ENCODE measurements at places on chromosomes 11 and 22.

GRCh38 chr11:64222651-64223000 is 3.4 kb downstream of the TRPT1 start:
- no peak for DNase-seq

DNA sequence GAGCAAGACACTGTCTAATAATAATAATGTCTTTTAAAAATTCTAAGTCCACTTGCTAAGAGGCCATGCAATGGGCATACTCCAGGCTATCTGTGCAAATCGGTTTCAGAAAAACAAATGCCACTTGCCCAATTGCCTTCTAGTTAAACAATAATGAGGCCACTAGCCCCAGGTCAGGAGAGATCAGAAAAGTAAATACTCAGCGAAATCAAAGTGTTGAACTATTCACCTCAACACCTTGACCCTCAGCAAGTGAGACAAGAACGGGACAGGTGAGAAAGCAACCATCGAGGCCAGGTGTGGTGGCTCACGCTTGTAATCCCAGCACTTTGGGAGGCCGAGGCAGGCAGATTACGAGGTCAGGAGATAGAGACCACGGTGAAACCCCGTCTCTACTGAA is 72.3 kb upstream of the SYN3 start:
- DNase-seq = no peak

DNA sequence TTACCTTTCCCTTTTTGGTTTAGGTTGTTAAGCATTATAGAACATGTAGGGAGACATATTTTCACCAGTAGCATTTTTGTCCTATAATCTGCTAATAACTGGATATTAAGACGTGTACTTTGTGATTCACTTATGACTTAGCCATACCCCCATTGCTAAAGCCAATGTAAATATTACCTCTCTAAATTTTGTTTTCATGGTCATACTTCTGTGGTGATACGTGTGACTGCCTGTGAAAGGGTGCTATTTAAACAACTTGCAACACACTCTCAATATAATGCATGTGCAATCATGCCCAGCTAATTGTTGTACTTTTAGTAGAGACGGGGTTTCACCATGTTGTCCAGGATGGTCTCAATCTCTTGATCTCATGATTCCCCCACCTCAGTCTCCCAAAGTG is 36.2 kb upstream of the PAK1 start:
- DNase-seq = no peak

DNA sequence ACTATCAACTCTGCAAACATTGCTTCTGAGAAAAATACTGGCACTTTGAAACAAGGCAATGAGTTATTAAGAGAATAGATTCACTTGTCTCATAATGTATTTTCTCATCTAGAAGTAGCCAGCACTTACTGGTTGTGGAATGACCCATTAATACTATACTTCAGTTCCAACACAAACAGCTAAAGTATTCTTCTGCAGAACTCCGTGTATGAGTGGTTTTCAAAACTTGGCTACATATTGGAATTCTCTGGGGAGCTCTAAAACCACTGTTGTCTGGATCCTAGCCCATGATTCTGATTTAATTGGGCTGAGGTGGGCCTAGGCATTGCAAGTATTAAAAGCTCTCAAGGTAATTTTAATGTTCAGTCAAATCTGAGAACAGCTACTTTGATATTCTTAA is 1416.4 kb upstream of the RAG2 start:
- DNase-seq = no peak

GRCh38 chr11:33320814-33321330 is 63.7 kb downstream of the HIPK3 start:
- no peak for DNase-seq

- DNase-seq = peak; percentile 75
Measured at GRCh38 chr11:57645689-57646085, 4.0 kb downstream of the YPEL4 start.

GRCh38 chr22:40050258-40050657 is 55.5 kb downstream of the FAM83F start:
- no peak for DNase-seq

- no peak for DNase-seq
Measured at GRCh38 chr11:27701355-27702105, 1.3 kb upstream of the BDNF start.

GRCh38 chr22:37672206-37672919 is 3.1 kb upstream of the LGALS1 start:
- DNase-seq = no peak

GRCh38 chr11:131880316-131880715 is 509.9 kb downstream of the NTM start:
- no peak for DNase-seq

DNA sequence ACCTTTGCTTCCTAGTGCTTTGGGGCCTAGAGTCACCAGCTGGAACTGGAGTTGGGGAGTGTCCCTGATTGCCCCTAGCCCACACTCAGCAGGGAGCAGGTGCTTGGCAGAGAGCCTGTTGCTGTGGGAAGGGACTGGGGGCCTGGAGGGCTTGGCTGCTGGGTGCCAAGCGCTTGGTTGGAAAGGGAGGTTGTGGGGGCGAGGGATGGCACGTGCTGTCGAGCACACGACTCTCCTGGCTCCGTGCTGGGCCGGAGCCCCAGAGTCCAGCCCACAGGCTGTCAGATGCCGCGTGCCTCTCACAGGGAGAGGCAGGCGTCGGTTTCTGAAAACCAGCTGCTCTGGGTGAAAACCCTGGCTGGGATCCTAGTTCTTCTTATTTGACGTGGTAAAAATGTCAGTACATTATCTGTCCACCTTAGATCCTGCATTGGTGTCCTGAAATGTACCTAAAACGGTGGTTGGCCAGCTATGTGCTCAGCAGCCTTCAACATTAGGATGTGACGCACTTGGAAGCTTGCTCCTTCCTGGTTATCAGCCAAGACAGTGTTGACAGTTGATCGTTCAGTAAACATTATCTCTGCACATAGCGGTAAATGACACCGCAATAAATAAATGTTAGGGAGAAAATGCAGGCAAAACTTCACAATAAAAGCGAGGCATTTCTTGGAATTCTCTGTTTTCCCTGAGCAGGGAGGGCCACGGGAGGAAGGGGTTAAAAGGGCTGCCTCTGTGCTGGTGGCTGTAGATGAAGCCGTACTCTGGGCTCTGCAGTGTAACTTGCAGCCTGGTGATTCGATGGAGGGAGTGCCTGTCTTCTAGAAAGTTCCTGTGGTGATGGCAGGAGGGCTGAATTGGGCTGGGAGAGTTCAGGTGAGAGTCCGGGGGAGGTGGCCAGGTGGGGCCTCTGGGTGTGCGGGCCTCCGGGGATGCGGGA is 29.2 kb downstream of the GRAMD4 start:
- DNase-seq = peak; percentile 61

GRCh38 chr11:10385696-10386095 is 69.4 kb upstream of the AMPD3 start:
- DNase-seq = no peak

GRCh38 chr11:13433437-13433836 is 29.6 kb downstream of the BTBD10 start:
- no peak for DNase-seq

- DNase-seq = no peak
Measured at GRCh38 chr11:19307498-19307897, 66.8 kb upstream of the E2F8 start.

DNA sequence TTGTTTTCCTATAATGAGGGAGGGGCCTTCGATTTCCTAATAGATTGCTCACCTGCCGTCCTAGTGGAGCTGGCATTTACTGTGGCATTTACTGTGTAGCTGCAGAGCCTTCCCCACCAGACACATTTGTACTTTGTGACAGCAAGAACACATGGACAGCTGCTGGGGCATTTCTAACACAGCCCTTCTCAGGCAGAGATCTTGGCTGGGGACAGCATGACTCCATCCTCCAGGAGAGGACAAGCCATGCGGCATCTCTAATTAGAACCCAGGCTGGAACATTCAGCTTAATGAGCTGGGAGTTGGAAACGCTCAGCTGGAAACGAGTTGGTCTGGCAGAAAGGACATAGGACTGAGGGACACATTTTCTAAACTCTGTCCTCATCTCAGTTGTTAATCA is 887.5 kb downstream of the NTM start:
- no peak for DNase-seq

GRCh38 chr11:33542921-33543320 is 157.7 kb downstream of the C11orf91 start:
- DNase-seq = peak; percentile 10

DNA sequence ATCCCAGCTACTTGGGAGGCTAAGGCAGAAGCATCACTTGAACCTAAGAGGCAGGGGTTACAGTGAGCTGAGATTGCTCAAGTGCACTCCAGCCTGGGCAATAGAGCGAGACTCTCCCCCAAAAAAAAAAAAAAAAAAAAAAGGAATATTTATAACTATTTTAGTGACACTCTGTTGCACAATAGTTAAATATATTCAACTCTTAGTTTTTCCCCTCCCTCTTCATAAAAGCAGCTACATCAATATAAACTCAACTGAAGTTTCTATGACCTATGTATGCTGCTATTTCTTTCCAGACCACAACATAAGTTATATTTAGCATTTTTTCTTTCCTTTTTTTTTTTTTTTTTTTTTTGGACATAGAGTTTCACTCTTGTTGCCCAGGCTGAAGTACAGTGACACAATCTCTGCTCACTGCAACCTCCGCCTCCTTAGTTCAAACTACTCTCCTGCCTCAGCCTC is 19.2 kb downstream of the CELF1 start:
- DNase-seq = no peak

DNA sequence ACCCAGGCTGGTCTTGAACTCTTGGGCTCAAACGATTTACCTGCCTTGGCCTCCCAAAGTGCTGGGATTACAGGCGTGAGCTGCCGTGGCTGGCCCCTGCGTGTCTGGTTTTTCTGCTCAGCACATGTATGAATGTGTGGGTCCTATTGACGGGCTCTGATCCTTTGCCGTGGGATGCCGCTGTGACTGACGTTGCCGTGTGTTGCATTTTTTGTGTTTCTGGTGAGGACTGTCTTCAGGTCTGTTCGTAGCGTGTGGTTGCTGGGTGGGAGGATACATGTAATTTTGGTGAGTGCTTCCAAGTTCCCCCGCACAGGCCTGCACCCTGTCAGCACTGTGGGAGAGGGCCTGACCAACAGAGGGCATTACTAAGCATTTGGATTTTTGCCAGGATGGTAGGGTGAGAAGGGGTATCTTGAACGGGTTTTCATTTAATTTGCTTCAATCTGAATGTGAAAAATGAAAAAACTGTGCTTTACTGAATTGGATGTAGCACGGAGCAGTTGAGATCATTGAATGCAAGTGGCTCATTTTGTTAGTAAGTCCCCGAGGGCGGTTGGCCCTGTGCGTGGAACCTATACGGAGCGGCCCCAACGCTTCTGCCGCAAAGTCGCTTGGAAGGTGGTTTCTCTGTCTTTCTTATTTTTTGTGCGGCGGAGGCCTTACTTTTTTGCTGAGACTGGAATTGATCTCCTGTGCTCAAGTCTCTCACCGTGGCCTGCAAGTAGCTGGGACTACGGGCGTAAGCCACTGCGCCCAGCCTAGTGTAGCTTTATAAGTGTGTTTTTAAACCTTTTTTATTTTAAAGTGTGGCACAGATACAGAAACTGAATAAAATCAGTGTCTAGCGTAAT is 8.2 kb downstream of the ZBED4 start:
- DNase-seq = no peak

- DNase-seq = no peak
Measured at GRCh38 chr11:126804363-126804762, 196.2 kb downstream of the KIRREL3 start.

Measured in hematopoietic multipotent progenitor cell treated with erythropoietin and hydrocortisone succinate and interleukin-3 and kit ligand, for 17 days (in vitro differentiated cells).